H1 (cell line): ENCODE measurements at places on chromosomes 16 and 17.

DNA sequence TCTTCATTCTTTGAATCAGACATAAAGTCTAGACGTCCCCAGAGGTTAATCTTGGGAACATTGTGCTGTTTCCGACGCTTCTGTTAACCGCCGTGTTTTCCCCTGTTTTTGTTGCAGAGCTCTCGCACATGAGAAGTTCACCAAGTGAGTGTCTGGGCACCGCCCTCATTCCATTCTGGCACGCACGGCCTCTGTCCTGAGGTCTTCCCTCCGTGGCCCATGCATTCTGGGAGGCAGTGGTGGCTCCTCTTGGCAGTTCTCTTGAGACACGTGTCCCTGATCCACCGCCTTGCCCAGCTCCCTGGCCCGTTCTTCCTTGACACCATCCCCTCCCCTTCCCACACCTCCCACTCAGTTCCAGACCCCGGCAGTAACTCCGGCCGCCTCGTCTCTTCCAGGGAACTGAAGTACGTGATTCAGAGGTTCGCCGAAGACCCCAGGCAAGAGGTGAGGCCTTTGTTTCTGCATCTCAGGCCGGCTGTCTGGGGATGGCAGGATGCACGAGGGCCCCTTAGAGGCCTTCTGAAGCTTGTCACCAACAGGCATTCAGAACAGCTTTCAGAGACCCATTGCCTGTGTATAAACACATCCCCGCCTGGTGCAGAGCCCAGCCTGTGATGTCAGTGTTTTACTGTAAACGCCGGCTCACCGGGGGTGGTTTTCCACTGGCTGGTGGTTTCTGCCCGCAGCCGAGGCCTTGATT, 85.9 kb upstream of the PLCG2 start:
- no peak for DNase-seq

DNA sequence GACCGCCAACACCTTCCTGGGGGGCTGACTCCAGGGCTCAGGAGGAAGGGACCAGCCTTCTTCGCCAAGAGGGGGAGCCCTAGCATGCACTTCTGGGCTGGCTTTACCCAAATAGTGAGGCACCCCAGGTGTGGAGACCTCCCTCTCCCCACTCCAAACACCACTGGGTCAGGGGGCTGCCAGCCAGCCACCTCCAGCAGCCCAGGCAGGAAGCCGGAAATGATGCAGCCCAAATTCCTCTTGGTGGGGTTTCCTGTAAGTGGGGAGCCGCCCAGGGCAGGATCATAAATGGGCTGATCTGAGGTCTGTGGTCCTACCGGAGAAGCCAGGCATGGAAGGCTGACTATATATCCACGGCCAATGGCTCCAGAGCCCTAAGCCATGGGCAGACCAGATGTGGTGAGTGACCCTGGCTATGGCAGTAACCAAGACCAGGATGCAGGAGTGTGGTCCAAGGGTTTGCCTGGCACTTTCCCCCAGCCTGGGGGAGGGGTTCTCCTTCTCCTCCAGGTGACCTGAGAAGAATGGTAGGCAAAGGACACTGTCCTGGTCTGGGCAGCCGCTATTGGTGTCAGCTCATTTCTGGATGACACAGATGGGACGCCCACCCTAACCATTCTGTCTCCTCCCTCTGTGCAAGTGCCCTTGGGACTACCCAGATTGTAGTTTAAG, 4.2 kb downstream of the GIT1 start:
- DNase-seq = no peak

DNA sequence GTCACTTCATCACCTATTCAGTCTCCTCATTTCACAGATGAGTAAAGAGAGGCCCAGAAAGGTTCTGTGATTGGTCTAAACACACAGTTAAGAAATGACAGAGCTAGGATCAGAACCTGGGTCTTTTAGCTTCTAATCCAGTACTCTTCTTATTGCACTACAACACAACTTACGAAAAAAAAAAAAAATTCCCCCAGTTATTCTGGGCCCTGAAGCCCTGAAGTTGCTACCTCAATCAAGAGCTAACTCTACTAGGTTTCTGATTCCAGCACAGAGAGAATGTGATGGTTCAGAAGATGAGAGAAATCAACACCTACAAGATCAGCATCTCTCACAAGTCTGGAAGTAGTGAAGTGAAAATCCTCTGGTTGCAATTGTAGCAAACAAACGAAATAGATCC, 37.3 kb downstream of the GRB7 start:
- DNase-seq = no peak

DNA sequence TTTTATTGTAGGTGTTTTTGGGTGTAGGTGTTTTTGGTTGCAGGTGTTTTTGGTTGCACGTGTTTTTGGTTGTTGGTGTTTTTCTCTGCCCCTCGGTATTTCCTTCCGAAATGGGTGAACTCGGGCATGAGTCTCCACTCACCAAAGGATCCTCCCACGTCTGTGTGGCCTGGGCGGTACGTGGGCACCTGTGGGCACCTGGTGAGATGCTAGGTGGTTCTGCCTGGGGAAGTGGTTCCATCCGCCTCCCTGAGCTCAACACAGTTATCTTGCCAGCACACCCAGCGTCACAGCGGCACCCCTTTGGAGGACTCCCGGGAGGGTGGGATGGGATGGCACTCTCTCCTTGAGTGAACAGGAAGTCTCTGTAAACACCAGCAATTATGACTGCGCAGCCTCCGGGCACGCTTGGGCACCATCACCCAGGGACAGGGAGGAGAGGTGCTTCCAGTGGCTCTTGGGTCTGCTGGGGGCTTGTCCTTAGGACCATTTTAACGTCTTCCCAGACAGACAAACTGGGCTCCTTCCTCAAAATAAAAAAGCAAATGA, 29.8 kb downstream of the COX4I1 start:
- no peak for DNase-seq

DNA sequence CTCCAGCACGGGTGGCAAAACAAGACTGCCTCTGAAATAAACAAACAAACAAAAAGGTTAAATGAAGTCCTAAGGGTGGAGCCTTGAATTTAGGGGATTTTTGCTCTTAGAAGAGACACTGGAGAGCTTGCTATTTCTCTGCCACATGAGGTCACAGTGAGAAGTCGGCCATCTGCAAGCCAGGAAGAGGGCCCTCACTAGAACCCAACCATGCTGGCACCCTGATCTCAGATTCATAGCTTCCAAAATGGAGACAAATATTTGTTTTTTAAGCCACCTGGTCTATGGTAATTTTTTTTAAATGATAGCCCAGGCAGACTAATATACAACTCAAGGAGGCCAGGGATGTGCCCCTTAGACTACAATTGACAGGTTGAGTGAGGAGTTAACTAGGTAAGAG, 255.5 kb downstream of the XYLT1 start:
- no peak for DNase-seq

DNA sequence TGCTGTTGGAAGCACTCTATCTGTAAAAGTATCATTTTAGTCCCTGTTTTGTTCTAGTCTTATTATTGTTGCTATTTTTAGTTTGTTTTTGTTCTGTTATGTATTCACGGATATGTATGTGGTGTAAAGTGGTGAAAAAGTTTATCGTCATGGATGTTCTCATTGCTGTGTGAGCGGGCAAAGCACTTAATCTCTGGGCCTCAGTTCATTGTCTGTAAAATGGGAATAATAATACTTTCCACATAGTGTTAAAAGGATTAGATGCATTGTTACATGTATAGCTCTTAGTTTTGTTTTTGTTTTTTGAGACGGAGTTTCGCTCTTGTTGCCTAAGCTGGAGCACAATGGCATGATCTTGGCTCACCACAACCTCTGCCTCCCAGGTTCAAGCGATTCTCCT, 19.8 kb downstream of the TAOK1 start:
- no peak for DNase-seq

- no peak for DNase-seq
Measured at GRCh38 chr16:19356024-19356952, 61.4 kb upstream of the TMC5 start.

DNA sequence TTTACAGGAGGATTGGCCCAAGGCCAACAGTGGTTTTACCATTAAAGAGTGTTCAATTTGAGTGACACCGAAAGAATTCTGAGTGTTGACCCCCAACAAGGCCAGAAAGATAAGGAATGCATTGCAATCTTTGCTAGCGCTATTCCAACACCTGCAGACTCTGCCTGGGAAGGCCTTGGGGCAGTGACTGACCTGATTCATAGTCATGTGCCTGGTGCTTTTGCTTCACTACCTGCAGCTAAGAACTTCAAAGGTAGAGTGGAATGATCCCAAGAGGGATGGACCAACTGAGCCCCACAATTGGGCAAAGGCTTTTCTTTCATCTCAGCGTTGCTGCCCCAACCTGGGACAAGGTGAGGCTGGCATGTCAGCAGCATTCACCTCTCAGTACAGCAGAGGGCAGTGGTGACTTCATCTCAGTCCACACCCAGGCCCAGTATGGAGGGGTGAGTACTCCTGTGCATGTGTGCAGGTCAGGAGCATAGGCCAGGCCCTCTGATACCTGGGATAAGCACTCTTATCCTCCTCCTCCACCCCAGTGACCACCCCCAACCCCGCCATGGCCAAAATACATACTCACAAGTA, 149.6 kb upstream of the GNAO1 start:
- peak; percentile 31 for DNase-seq
